Renal cortex interstitium (tissue), 15 donors: ENCODE measurements at places on chromosomes 11 and 22.

- no peak for DNase-seq
Observed at GRCh38 chr11:106875013-106875412, 143.3 kb downstream of the GUCY1A2 start.

GRCh38 chr11:105046898-105047579 is 1.9 kb upstream of the CARD16 start:
- no peak for DNase-seq

DNA sequence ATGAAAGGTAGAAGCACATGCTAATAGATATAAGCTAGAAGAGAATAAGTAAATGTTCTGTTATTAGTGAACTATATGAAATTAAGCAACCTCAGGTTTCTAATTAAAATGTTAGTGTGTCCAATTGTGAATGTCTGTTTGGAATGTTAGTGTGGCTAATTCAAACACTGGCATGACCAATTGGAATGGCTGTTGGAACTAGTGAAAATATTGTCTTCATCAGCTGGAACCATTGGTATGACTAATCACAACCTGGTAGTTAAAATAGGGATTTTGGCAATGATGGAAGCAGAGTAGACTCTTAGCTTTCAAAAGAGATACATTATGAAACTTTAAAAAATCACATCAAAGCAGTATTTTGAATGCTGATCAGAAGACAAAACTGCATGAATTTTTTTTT is 66.8 kb downstream of the CYB5R2 start:
- no peak for DNase-seq

DNA sequence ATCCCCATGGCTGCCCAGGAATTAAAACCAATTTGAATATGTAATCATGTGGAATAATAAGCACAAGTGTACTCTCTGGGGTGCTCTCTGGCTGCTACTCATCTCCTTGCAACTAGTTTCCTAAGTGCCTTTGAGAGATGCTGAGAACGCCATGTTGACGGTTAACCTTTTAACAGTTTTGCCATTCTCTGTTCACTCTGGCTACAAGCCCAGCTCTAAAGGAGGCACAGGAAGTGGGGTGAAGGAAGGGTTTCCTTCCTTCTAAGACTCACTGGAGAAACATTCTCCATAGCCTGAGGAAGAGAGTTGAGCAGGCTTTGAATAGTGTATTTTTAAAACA is 122.0 kb upstream of the ZC3H12C start:
- no peak for DNase-seq

- no peak for DNase-seq
Observed at GRCh38 chr11:72680624-72681158, 6.5 kb upstream of the PDE2A start.

- DNase-seq = no peak
Observed at GRCh38 chr22:32692371-32692770, 109.1 kb upstream of the TIMP3 start.

GRCh38 chr11:84719935-84720577 is 907.1 kb downstream of the DLG2 start:
- no peak for DNase-seq

DNA sequence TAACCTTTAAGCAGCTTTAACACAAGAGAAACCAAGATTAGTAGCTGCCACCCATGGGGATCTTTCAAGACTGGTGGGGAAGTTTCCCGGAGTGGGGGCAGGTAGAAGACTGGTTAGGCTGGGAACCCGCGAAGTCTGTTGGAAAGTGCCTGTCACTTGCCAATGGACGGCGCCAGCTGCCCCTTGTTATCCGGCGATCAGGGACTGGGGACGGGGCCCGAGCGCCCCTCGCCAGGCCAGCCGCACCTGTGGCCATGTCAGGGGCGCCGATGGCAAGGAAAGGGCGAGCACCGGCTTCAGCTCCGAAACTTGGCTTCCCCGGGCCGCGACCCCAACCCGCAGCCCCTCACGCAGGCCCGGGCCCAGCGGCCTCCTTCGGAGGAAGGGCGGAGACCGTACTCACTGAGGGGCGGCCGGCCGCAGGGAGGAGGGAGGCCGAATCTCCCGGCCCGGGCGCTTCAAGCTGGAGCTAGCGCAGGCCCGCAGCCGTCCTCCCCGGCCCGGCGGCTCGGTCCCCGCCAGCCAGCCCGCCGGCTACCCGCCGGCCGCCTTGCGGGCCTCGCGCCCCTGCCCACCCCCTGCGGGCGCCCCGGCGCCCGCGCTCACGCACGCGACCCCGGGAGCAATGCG is 539 bp downstream of the EIF4ENIF1 start:
- DNase-seq = no peak
